ENCODE measurements at places on chromosomes 16 and 17.

DNA sequence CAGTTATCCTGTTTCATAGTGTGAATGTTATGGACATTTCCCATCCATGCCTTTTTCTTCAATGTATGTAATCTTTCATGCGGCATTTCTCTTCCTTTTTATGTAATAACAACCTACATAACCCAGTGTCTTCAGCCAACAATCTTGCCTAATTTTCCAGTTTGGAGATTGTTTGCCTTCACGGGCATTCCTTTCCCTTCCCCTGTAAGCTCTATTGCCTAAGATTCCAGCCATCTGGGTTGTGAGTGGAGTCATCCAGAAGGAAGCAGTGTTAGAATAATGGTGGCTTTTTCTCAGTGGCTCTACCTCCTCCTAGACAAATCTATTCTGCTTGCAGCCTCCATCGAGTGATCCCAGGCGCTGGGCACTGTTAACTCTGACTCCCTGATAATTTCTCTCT lies 22.3 kb downstream of the SYCE1L start:
- DNase-seq = no peak

GRCh38 chr17:69245617-69246016 lies 17.0 kb upstream of the ABCA10 start:
- DNase-seq = no peak

GRCh38 chr17:30368912-30369720 lies 9.6 kb upstream of the CPD start:
- DNase-seq = no peak

GRCh38 chr16:58029410-58029809 lies 3.9 kb downstream of the MMP15 start:
- no peak for DNase-seq

DNA sequence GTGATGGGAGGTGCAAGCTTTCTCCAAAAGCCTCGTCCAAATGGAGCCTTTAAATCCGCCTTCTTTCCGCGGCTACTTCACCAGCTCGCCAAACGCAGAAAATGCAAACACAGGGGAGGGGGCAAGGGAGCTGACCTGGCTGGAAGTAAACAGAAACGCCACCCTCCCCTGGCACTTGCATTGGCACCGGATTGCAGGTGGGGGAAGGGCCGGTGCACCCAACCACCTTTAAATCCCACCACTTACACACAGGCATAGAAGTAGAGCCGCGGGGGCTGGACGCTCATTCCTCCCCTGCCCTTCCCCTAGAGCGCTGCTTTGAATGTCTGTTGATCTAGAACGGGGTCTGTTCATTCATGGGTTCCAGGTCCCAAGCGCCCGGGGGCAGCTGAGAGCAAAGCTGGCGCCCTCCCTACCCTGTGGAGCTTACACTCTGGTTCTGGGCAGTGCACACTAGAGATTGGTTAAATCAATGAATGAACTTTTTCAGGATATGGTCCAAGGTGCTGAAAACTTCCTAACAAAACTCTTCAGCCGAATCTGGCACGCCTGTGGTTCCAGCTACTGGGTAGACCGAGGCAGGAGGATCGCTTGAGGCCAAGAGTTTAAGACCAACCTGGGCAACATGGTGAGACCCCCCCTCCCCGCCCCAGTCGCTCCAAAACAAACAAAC lies 920 bp upstream of the ZCCHC14 start:
- no peak for DNase-seq

- no peak for DNase-seq
Measured at GRCh38 chr17:59149841-59150511, 5.0 kb downstream of the SKA2 start.

DNA sequence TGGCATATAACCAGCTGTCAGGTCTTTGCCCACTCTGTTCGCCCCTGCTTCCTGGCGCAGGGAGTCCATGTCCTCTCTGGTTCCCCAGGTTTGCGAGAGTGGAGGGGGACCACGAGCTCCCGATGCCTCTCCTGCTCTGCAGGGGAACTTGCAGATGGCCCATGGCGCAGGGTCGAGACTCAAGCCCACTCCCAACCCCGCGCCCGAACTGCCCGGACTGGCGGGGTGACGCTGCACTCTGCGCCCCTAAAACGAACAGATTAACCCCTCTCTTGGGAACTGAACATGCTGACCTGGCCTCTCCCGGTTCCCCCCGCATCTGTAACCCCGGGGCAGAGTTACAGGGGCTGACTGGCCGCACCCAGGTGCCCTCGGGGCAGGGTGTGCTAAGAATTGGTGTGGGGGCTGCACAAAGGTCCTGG lies 681 bp upstream of the PLA2G15 start:
- no peak for DNase-seq

GRCh38 chr17:47621293-47622179 lies 28.2 kb upstream of the KPNB1 start:
- DNase-seq = no peak

DNA sequence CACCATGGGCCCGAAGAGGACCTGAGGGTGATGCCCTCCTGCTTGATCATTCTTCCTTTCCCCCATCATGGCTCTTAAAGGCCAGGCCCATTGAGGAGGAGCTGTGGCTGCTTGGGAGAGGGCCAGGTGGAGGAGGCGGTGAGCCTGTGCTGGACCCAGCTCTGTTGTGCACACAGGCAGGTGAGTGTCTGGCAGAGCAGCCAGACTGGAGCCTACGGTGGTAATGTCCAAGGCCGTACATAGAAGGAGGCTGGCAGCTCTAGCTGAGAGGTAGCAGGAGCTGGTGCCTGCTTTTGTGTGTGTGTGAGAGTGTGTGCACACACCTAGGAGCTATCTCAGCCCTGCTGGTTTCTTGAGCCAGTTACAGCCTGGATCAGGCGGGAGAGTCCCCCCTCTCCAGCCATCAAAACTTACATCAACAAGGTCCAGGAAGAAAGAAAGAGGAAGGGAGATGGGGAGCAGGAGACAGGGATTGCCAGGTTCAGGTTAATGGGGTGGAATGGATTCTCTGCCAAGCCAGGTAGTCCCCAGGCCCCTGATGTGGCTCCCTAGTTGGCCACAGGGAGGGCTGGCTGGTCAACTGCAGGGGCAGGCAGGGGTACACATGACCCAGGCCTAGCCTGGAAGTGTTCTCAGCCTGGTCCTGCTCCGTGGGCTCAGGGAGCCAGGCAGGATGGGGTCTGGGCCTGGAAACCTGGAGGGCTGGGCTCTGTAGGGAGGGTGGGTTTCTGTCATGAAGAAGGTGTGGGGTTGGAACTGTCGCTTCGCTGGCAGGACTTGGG lies 107.1 kb downstream of the RAP1GAP2 start:
- no peak for DNase-seq

DNA sequence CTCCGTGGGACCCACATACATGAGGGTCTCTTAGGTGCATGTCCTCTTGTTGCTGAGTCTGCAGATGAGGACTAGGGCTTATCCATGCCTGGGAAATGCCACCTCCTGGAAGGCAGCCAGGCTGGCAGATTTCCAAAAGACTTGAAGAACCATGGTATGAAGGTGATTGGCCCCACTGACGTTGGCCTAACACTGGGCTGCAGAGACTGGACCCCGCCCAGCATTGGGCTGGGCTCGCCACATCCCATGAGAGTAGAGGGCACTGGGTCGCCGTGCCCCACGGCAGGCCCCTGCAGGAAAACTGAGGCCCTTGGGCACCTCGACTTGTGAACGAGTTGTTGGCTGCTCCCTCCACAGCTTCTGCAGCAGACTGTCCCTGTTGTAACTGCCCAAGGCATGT lies 38.2 kb upstream of the IL21R start:
- no peak for DNase-seq
